Small intestine (tissue), 16 donors: ENCODE measurements at places on chromosomes 5 and 9.

- DNase-seq = peak; percentile 7
Observed at GRCh38 chr5:147290261-147290660, 55.4 kb downstream of the STK32A start.

DNA sequence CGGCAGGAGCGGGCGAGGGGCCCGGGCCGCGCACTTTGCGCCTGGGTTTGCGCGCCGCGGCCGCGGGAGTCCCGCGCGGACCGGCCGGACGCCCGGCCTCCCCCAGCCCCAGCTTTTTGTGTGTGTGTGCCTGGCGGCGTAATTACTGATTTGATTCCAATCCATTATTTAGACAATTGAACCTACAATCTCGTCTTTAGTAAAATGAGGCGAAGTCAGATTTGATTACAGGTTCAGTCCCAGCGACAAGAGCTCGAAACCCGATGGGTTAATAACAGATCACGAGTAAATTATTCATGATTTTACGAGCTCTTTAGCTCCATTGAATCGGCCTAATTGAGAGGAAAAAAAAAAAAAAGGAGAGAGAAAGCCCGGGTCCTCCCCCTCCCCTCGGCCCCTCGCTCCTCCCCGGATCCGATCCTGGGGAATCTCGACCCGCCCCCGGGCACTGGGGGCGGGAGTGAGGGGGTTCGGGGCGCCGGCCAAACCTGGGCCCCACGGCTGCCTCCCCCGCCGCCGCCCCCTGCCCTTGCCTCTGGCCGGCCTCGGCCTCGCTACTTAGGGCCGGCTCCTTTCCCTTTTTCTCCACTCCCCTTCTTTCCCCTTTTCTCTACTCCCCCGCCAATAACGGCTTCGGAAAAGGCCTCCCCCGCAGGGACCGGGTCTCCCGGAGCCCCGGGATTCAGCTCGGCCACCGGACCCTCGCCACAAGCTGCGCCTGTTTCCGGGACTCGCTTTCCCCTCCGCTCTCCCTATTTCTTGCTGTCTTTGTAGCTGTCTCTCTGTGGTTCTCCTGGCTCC lies 6.6 kb downstream of the LHX2 start:
- DNase-seq = peak; percentile 28

DNA sequence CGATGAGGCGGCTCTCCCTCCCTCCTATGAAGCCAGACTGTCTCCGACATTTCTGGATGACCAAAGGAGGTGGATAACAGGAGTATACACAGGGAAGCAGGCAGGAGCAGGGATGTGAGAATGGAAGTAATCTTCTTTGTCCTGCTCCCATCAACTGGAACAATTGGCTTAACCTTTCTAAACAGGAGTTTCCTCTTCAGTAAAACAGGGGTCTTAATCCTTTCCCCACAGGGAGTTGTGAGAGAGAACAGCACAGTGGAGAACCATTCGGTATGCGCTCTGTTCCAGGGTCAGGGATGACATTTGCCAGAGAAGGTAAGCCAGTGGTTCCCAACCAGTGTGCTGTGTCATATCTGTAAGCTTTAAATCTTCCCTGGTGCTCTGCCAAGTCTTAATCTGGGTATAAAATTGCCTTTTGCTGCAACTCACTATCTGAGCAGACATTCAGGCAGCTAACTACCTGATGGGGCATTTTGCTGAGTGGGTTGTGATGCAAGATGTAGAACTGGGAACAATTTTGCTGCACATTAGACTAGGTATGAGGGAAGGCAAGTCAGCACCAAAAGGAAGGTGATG lies 294.8 kb upstream of the KIF2A start:
- DNase-seq = no peak

- DNase-seq = no peak
Observed at GRCh38 chr5:50888751-50889150, 222.3 kb downstream of the PARP8 start.

GRCh38 chr9:5263351-5264218 lies 32.4 kb downstream of the INSL4 start:
- peak; percentile 28 for DNase-seq

DNA sequence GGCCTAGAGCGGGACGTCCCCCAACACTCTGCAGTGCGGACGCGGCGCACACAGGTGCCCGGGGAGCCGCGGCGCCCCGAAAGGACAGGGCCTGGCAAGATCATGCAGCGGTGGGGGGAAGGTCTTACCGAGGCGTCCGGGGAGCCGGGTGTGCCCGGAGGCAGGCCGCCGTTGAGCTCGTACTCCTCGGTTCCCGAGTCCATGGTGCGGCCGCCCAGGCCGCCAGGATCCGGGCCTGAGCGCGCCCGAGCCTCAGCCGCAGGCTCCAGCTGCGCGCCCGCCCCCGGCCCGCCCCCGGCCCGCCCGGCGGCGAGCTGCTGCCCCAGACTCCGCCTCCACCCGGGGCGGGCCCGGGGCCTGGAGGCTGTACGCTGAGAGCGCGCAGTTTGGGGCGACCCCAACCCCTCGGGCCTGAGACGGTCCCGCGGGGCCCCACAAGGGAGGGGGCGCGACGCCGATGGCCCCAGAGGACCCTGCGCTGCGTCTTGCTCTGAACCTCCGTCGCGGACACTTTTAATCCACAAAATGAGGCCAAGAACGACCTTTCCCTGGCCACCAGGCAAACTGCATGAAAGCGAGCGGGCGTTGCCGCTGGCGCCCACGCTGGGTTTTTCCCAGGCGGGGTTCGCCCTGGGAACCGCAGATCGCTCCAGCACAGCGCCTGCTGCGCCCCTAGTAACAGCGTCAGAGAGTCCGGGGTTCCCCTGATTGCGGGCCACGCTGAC lies at the start of gene NINJ1:
Gene NINJ1, minus strand, starts transcription at position 237 of the 725 bp plus-strand sequence. Its CDS starts 34 bp downstream, at position 203.
- peak; percentile 93 for DNase-seq

GRCh38 chr5:54247226-54247625 lies 63.1 kb downstream of the ARL15 start:
- DNase-seq = no peak

DNA sequence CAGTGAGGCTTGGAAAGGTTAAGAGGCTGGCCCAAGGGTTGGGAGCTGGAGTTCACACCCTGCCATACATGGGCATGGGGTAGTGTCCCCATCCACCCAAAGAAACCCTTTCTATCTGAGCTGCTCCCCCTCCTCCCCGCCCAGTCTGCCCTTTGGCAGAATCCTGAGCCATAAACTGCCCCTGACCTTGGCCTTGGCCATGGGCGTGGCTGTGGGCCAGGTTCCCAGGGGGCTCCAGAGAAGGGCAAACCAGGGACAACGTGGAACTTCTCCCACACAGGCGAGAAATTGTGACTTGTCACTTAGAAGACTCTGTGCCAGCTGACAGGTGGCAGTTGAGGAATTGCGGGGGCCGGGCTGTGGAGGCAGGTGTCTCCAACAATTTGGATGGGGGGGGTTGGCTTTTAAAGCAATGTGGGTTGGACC lies 4.8 kb downstream of the FAM78A start:
- no peak for DNase-seq

DNA sequence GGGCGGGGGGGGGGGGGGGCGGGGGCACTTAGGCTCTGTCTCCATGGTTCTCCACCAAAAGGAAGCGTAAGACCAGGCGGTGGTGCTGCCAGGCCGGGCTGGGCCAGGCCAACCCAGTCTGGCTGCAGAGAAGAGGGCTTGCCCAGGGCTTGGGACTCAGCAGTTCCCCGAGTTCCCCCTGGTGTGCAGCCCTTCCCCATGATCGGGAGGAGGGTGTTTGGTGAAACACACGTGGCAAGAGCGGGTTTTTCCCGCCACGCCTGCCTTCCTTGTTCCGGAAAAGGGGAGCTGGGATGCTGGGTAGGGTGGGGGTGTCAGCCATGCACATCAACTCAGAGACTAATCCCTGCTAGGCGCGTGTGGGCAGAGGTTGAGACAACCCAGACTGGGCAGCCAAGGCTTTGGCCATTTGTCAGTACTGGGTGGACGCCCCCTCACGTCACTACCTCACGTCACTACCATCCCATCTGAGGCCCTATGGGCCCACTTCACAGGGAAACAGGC lies 32.9 kb downstream of the PRRX2 start:
- DNase-seq = no peak

GRCh38 chr5:154193283-154193682 lies 2.8 kb downstream of the GALNT10 start:
- no peak for DNase-seq

GRCh38 chr9:75088646-75089372 lies 495 bp downstream of the OSTF1 start:
- DNase-seq = peak; percentile 65
